ENCODE measurements at places on chromosomes 1 and 21. TPM values are rescaled to one million over a fixed set of nuclear protein-coding genes. Genes with fewer than 3 reads are reported as not detected.

DNA sequence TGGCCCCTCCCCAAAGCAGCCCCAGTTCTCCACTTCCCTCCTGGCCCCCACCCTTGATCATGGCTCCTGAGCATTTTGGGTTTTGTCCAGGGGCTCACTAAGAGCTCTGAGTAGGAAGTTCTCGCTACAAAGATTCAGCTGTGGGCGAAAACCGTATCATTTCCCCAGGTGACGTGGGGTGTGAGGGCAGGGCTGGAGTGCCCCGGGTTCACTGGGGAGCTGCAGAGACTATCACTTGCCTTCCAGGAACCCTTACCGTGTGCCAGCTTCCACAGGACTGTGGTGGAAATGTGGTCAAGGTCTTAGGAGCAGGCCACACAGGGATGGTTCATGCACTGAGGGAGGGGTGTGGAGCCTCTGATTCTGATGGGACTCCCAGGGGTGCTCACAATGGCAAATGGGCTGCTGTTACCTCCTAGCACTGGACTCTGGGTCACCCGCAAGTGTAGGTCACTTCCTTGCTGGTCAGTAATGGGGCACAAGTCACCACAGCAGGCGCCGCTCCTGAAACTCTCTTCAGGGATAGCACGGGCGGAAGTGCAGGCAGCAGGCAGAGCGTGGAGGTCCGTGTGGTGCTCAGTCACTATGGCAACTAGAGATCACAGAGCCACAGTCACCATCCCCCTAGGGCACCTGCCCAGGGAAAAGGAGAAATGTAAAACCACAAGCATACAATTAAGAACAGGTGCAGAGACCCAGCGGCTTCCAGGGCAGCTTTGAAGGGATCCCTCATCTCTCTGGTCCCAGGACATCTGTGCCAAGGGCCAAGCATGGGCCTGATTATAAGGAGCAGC lies 35.4 kb downstream of the RSPH1 start:
- H3K4me3 ChIP-seq = no peak overlapping the region
- DNase-seq = no peak
- H3K27ac ChIP-seq = no peak overlapping the region
- H3K4me1 ChIP-seq = no peaks in the 10 kb centered on the region

GRCh38 chr1:119308130-119308700 lies 60.4 kb upstream of the HAO2 start:
- H3K4me1 ChIP-seq = no peaks in the 10 kb centered on the region
- H3K27me3 ChIP-seq = peaks cover 2% of the 10 kb centered on the region
- H3K27ac ChIP-seq = no peak overlapping the region
- no peak overlapping the region for H3K4me3 ChIP-seq

DNA sequence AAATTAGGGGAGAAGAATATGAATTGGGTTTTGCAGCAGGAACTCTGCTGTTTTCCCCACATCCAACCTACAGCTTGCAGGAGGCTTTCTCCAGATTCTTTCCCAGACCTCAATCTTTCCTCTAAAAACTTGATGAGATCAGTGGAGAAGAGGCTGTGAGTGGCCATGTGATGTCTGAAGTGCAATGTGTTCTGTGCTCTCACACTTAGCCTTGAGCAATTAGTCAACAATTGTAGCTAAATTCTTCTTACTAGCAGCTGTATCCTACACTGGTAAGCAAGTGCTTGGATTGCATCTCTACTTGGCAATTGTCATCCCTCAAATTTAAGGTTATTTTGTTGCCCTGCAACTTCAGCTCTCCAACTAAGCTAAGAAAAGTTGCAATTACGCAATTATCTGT lies 807.3 kb upstream of the RGS18 start:
- DNase-seq = no peak
- H3K27me3 ChIP-seq = no peaks in the 10 kb centered on the region
- no peak overlapping the region for H3K4me3 ChIP-seq
- H3K36me3 ChIP-seq = no peaks in the 10 kb centered on the region
- H3K4me1 ChIP-seq = no peaks in the 10 kb centered on the region

DNA sequence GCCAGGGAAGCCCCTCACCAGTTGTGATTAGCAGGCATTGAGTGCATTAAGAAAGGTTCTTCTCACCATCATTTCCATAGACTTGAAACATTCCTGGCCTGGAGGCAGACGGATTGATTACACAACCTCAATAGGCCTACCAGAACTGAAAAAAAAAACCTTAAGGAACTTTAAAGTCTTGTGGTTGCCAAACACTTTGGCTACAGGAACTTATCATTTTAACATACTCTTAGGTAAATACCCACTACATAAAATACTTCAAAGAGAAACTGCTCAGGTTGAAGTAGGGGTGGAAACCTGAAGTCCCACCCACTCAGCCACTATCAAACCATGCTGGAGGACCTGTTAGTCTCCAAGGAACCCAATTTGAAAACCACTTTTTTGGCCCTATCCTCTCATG lies 22.4 kb upstream of the HMGB4 start:
- H3K27me3 ChIP-seq = no peaks in the 10 kb centered on the region
- no peaks in the 10 kb centered on the region for H3K4me1 ChIP-seq
- H3K4me3 ChIP-seq = no peak overlapping the region
- no peak for DNase-seq

DNA sequence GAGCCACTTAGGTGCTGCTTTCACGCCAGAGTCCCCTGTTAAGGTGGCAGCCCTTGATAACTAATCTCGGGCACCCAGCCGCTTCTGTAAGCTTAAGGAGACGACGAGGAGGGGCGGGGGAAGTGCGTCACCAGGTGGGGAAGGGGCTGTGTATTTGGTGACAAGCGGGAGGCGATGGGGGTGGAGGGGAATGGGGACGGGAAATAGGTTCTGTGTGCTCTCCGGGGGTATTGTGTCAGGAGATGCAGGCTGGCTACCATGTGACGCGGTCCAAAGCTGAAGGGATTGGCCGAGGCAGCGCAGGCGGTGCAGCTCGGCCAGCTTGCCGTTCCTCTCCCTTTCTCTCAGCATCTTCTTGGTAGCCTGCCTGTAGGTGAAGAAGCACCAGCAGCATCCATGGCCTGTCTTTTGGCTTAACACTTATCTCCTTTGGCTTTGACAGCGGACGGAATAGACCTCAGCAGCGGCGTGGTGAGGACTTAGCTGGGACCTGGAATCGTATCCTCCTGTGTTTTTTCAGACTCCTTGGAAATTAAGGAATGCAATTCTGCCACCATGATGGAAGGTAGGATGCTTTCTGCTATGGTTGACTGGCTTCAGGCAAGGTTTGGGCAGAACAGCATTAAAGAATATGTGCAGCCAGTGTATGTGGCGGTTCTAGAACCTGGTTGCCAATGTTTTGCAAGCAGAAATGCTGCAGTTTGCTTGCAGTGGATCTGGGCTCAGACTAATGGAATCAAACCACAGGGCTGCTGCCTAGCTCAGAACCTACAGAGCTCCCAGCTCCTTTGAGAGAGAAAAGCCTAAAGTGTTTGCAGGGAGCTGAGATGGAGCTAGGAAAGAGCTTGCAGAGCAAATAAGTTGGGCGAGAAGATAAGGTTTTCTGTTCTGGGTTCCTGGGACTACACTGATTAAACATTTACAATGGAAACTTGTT lies at the start of gene SGIP1:
Gene SGIP1, plus strand, starts transcription at position 350 of the 937 bp plus-strand sequence. Its CDS starts 206 bp downstream, at position 556.
- H3K36me3 ChIP-seq = peaks cover 7% of the 10 kb centered on the region
- peaks cover 7% of the 10 kb centered on the region for H3K4me1 ChIP-seq
- peak within 1 kb of the TSS; percentile 94 for H3K27ac ChIP-seq
- no peaks in the 10 kb centered on the region for H3K27me3 ChIP-seq

- no peak for DNase-seq
- H3K27ac ChIP-seq = no peak overlapping the region
- H3K4me3 ChIP-seq = no peak overlapping the region
- no peaks in the 10 kb centered on the region for H3K4me1 ChIP-seq
Observed at GRCh38 chr1:201245082-201245481, 38.2 kb upstream of the PKP1 start.

GRCh38 chr1:20376880-20377494 lies 86.3 kb downstream of the VWA5B1 start:
- no peaks in the 10 kb centered on the region for H3K36me3 ChIP-seq
- peaks cover 14% of the 10 kb centered on the region for H3K27me3 ChIP-seq
- no peak overlapping the region for H3K27ac ChIP-seq
- H3K4me3 ChIP-seq = no peak overlapping the region

GRCh38 chr1:160814316-160814715 lies 18.3 kb downstream of the LY9 start:
- no peak overlapping the region for H3K4me3 ChIP-seq
- no peak overlapping the region for H3K27ac ChIP-seq
- DNase-seq = no peak
- H3K36me3 ChIP-seq = no peaks in the 10 kb centered on the region
- H3K4me1 ChIP-seq = no peaks in the 10 kb centered on the region

GRCh38 chr1:9388335-9389180 lies 95.9 kb downstream of the SPSB1 start:
- H3K4me3 ChIP-seq = no peak overlapping the region
- H3K27me3 ChIP-seq = peaks cover 8% of the 10 kb centered on the region
- peaks cover 2% of the 10 kb centered on the region for H3K4me1 ChIP-seq
- H3K27ac ChIP-seq = no peak overlapping the region

DNA sequence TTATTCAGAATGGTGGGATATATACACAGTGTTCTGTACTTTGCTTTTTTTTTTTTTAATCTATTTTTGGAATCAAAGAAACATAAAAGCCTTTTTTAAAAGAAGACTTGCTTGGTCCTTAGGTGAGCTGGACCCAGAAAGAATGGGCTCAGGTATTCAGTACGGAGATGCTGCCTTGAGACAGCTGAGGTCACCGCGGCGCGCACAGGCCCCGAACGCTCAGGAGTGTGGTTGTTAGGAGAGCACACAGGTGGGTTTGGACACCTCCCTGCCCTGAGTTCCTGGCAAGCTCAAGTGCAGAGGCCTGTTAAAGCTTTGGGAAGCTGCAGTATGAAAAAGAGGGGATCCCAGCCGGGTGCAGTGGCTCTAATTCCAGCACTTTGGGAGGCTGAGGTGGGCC lies 31.8 kb downstream of the RAB4A start:
- H3K4me3 ChIP-seq = no peak overlapping the region
- DNase-seq = no peak

DNA sequence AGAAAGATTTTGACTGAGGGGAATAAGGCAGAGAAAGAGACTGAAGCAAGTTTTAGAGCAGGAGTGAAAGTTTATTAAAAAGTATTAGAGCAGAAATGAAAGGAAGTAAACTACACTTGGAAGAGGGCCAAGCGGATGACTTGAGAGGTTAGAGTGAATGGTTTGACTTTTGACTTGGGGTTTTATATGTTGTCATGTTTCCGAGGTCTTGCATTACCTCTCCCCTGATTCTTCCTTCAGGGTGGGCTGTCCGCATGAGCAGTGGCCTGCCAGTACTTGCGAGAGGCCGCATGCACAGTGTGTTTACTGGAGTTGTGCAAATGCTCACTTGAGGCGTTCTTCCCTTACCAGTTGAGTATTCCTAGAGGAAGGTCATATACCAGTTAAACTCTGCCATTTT lies 13.0 kb upstream of the DENND2D start:
- H3K4me3 ChIP-seq = no peak overlapping the region
- no peak overlapping the region for H3K27ac ChIP-seq
- H3K36me3 ChIP-seq = no peaks in the 10 kb centered on the region
- no peak for DNase-seq
- peaks cover 4% of the 10 kb centered on the region for H3K27me3 ChIP-seq
- peaks cover 2% of the 10 kb centered on the region for H3K4me1 ChIP-seq

- no peaks in the 10 kb centered on the region for H3K36me3 ChIP-seq
- no peaks in the 10 kb centered on the region for H3K27me3 ChIP-seq
- H3K4me1 ChIP-seq = peaks cover 16% of the 10 kb centered on the region
Observed at GRCh38 chr1:224203243-224204016, 20.4 kb downstream of the DEGS1 start.

GRCh38 chr1:36096500-36097432 lies 8.1 kb downstream of the ADPRS start:
- no peak overlapping the region for H3K4me3 ChIP-seq
- no peaks in the 10 kb centered on the region for H3K4me1 ChIP-seq
- peak; percentile 5 for DNase-seq
- peaks cover 33% of the 10 kb centered on the region for H3K36me3 ChIP-seq

GRCh38 chr1:68344208-68344607 lies 105.5 kb downstream of the RPE65 start:
- H3K27me3 ChIP-seq = no peaks in the 10 kb centered on the region
- H3K27ac ChIP-seq = no peak overlapping the region
- no peak for DNase-seq
- H3K4me3 ChIP-seq = no peak overlapping the region
- peaks cover 6% of the 10 kb centered on the region for H3K4me1 ChIP-seq

- no peak overlapping the region for H3K4me3 ChIP-seq
- no peaks in the 10 kb centered on the region for H3K27me3 ChIP-seq
- H3K27ac ChIP-seq = peak overlapping the region; percentile 69
- no peak for DNase-seq
Observed at GRCh38 chr1:223730479-223731132, 18.3 kb downstream of the CAPN2 start.

DNA sequence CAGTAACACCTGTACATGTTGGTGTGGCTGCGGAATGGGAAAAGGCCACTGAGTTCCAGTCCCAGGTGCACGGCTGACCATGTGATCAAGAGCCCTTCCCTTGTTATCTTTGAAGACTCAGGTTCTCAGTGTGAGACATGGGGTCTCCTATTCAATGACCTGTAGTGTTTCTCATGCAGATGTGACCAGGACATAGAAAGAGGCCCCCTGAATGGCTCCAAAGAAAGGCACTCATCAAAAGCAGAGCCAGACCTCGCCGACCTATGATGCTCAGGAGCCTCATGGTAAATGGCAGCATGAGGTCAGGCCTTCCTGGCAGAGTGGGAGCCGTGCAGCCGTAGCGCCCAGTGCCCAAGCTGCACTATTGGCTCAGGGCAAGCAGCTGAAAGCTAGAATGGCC lies 42.3 kb upstream of the HAO2 start:
- H3K27me3 ChIP-seq = peaks cover 11% of the 10 kb centered on the region
- DNase-seq = no peak
- H3K4me3 ChIP-seq = no peak overlapping the region
- H3K4me1 ChIP-seq = no peaks in the 10 kb centered on the region
- no peaks in the 10 kb centered on the region for H3K36me3 ChIP-seq

Gene GJA8
- total RNA-seq = not detected

Gene ADCY10
- total RNA-seq = under 0.01 TPM

Gene SLC44A5
- total RNA-seq = under 0.01 TPM

Gene RPTN
- total RNA-seq = not detected

Gene SLC25A34
- under 0.01 TPM for total RNA-seq
